Fibroblast of the aortic adventitia (primary cell): ENCODE measurements at places on chromosomes 13 and 19. TPM values are rescaled to one million over a fixed set of nuclear protein-coding genes. Genes with fewer than 3 reads are reported as not detected.

Gene CGB2
- not detected in 2 replicates for total RNA-seq

Gene ERICH6B
- not detected in 2 replicates for total RNA-seq

Gene PTH2
- total RNA-seq: not detected in 2 replicates

Gene KIR2DL1
- not detected in 2 replicates for total RNA-seq

Gene PRSS57
- total RNA-seq: not detected in 2 replicates

Gene OR7G2
- total RNA-seq: not detected in 2 replicates

Gene CYP4F22
- total RNA-seq: not detected in 2 replicates

Gene SIGLECL1
- not detected in 2 replicates for total RNA-seq

Gene GTPBP3
- total RNA-seq: 12.1 and 21.1 TPM in 2 replicates

Gene TRAPPC2B
- total RNA-seq: 7.0 and 11.7 TPM in 2 replicates
